Umbilical cord (tissue), 2 donors: ENCODE measurements at places on chromosomes 1 and 21. TPM values are rescaled to one million over a fixed set of nuclear protein-coding genes. Genes with fewer than 3 reads are reported as not detected.

GRCh38 chr1:223741861-223742260, 29.5 kb downstream of the CAPN2 start:
- no peak for DNase-seq

- no peak for DNase-seq
Measured at GRCh38 chr1:176323472-176323871, 116.4 kb upstream of the COP1 start.

DNA sequence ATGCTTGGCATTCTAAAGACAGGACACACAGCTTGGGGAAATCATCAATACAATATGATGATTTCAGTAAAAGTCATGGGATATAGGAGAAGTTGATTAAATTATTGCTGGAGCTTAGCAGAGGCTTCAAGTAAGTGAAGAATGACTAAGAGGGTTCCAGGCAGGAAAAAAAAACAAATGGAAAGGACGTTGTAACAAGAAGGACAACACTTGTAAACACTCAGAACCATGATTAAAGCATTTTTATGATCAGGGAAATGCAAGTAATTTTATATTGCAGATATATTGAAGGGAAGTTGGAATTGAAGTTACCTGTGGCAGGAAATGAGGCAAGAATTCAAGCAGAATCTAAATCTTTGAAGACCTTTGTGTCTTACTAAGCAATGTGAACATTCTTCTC, 602.7 kb upstream of the NEGR1 start:
- DNase-seq: no peak

DNA sequence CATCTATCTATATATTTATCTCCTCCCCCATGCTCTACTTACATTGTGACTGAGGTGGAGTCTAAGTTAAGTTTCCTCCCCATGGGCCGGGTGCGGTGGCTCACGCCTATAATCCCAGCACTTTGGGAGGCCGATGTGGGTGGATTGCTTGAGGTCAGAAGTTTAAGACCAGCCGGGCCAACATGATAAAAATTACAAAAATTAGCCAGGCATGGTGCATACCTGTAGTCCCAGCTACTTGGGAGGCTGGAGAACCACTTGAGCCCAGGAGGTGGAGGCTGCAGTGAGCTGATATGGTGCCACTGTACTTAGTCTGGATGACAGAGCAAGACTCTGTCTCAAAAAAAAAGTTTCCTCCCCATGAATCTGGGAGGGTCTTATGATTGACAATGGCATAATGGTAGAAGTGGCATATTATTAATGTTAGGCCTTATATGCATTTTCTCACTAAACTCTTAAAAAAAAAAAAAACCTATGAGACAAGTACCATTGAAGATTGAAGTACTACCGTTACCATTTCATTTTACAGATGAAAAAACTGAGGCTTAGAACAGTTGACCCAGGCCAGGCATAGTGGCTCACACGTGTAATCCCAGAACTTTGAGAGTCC, 11.2 kb downstream of the F11R start:
- DNase-seq: no peak

DNA sequence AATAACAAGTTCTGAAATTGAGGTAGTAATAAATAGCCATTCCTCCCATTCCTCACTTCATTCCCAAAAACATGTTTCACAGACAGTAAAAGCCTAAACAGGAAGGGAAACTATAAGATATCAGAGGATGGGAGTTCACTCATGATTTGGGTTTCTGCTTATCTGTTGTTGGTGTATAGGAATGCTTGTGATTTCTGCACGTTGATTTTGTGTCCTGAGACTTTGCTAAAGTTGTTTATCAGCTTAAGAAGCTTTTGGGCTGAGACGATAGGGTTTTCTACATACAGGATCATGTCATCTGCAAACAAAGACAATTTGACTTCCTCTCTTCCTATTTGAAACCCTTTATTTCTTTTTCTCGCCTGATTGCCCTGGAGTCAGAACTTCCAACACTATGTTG, 26.0 kb upstream of the POFUT2 start:
- DNase-seq: no peak

DNA sequence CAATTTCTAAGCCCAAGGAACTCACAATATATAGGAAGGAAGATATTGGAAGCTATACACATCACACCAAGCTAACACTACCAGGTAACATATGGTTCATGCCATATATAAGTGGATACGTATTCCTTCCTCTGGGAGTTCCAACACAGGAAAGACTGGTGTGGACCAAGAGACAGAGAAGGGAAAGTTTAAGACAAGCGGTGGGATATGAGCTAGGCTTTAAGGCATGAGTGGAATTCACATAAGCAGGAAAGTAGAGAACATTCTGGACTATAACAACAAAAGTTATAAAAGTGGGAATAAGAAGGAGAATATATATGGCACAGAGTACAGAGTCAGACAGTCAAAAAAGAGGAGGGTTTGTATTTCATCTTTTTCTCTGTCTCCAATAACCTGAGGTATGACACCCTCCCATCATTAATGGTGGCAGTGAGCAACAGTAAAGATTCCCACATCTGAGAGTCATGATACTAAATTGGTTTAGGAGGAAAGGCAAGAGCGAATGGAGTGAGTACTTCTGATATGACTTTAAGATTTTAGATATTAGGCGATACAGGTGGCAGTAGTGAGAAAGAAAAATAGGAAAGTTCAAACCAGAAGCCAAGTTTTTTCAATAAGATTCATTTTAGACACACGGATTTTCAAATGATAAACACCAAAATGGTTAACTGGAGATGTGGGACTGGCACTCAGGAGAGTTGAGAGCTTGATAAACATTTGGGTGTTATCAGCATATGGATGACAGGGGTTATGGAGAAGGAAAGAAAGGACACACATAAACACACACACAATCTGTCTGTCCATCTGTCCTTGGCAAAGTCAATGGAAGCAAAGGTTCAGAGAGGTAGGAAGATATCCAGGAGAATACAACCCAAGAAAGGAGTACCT, 87.4 kb upstream of the TTC39A start:
- DNase-seq: peak; percentile 20

DNA sequence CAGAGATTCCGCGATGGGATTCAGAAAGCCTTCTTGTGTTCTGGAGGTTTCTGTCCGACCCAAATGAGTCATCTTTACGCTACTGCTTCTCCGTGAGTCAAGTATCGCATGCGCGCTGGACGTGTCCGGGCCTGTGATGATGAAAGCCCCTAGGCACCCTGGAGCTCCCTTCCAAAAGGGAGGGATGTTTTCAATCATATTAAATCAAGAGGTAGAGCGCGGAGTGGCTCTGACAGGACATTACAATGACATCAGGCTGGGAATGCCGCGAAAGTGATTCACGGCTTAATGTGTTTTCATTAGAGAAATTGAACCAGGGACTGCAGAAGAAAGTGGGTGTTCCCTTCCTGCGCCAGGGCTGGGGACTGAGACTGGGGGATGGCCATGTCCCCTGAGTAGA, 48.5 kb downstream of the AJAP1 start:
- DNase-seq: no peak

DNA sequence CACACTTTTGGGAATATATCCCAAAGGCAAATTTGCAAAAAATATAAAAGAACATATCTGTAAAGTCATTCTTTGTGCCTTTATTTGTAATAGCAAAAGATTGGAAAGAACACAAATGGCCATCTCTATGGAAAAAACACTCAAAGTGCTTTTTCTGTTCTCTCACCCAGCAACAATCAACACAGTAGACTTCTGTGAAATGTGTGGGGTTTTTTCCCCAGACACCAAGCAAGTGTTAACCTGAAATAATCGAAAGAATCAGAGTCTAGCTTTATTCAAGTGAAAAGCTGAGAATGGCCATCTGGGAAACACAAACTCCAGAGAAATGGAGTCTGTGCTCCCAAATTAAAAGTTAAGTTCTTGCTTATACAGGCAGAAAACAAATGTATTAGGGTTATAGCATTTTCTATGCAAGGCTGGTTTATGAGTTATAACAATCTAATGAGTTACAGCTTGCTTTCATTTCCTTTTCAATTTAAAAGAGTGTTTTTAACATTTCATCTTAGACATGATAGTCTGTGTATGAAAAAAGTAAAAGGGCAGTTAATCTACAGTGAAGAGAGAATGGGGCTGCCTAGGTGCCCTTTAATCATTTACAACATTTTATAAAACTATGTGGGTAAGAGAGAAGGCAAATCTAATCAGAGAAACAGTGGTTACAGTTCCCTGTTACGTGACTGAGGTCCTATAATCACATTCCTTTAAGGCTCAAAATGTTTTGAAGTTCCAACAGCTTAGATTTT, 46.6 kb downstream of the SLC30A7 start:
- DNase-seq: no peak

DNA sequence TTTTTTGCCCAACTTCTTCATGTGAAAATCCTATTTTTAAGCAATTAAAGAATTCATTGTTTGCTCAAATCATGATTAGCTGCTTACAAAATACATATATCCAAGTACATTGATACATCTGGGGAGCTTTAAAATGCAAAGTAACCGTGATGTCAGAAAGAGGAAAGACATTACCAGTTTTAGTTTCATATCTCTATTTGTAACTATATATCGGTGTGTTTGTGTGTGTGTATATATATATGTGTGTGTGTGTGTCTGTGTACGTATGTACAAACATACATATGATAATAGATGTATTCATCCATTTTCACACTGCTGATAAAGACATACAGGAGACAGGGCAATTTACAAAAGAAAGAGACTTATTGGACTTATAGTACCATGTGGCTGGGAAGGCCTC, 310.1 kb downstream of the DPYD start:
- DNase-seq: no peak

DNA sequence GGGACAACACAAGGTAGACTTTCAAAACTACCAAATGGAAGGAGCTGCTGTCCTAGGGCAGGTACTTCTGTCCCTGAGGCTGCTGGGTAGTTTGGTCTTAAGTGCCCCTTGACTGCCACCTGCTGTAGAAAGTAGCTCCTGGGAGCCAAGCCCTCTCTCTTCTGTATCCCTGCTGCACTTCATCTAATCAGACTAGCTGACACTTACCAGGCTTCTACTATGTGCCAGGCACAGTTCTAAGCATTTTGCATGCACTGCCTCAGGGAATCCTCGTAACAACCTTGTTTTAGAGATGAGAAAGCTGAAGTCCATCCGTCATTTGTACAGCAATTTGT, 15.9 kb upstream of the SRSF4 start:
- DNase-seq: peak; percentile 64

- DNase-seq: no peak
Measured at GRCh38 chr1:233135833-233136232, 159.7 kb downstream of the PCNX2 start.

GRCh38 chr1:246595146-246595545, 28.9 kb downstream of the CNST start:
- no peak for DNase-seq

- no peak for DNase-seq
Measured at GRCh38 chr1:201755200-201755599, 73.8 kb upstream of the IPO9 start.

DNA sequence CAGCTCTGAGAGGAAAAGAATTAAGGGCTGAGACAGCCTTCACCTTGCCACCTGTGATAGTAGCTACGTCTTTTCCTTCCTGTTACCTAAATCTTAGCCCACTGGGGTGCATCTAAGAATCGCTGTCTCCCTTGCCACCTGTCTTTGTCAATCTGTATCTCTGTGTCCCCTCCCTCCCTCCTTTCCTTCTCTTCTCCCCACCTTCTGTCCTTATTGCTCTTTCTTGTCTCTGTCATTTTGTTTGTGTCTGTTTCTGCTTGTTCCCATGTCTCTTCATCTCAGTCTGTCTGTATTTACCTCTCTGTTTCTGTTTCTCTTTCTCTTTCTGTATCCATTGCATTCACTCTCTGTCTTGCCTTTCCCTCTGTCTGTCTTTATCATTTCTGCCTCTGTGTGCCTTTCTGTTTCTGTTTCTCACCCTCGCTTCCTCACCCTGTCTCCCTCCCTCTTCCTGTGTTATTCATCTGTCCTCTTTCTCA, 30.2 kb downstream of the SLC22A15 start:
- no peak for DNase-seq

GRCh38 chr1:15430787-15431570, 7.3 kb upstream of the CTRC start:
- DNase-seq: no peak

DNA sequence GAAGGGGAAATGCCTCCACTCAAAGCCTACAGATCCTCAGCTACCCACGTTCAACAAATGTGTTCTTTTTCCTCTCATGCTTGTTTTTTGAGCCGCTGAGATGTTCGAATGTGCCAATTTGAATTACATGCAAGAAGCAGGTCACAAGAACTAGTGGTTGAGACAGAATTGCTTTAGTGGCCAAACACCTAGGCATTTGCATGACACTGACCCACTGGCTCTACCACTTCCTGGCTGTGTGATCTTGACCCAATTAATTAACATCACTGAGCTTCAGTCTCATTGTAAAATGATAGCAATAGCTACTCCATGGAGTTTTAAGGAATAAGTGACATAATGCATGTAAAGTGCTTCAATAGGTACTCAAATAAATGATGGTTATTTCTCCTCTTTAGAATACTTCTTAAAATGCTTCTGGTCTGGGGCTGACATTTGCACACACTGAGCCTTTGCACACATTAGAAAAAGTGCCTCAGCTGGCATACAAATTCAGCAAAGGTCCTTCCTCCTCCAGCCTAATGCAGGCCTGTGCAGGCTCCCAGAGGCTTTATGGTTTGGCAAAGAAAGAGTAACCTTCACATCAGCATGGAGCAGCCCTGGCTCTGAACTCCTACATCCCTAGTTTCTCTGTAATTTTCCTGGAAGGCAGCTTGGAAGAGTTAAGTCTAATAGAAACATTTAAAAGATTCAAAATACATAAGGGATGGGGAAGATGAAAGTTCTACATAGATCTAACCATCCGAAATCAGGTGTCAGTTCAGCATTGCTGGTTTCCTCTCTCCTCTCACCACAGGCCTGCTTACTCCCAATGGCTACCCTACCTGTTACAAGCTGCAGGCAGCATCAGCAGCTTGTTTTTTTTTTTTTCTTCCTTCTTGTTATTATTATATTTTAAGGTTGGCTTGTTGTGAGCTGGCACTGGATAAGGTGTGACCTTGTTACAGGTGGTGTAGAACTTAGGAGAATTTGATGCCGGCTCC, 107.4 kb downstream of the TBX19 start:
- DNase-seq: peak; percentile 72

DNA sequence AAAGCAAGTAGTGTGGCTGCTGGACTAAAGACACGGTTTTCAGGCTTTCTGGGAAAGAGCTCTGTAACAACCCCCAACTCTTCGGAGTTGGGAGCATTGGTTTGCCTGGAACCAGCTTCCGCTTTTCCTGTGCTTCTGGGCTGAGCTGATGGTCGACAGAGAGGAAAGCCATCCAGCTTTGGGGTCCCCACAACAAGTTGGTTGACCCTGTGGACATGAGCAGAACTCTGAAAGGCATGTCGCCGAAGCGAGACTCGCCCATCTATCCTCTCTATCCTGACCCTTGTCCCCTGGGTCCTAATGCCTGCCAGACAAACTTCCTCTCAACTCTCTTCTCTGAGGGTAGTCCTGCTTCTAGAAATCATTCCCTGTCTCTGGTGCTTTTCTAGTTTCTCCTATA, 31.9 kb upstream of the FCGR2A start:
- no peak for DNase-seq

GRCh38 chr1:154750681-154751665, 119.1 kb downstream of the KCNN3 start:
- no peak for DNase-seq

- DNase-seq: peak; percentile 62
Measured at GRCh38 chr1:99648107-99648506, 2.2 kb downstream of the PALMD start.

GRCh38 chr1:3457910-3458883, 3.7 kb downstream of the ARHGEF16 start:
- DNase-seq: no peak

ATXN7L2 gene
- 0.24 TPM for total RNA-seq

FAM110D gene
- 0.72 TPM for total RNA-seq

ZNF648 gene
- not detected for total RNA-seq

NBPF19 gene
- 29.1 TPM for total RNA-seq

NPL gene
- 21.9 TPM for total RNA-seq

CD247 gene
- total RNA-seq: 6.5 TPM

KRTAP26-1 gene
- not detected for total RNA-seq

PYHIN1 gene
- total RNA-seq: 5.8 TPM

SV2A gene
- total RNA-seq: 3.6 TPM
